ENCODE measurements at places on chromosomes 16 and 17.

- no peak for DNase-seq
Measured at GRCh38 chr17:6276711-6277110, 158.2 kb downstream of the AIPL1 start.

GRCh38 chr17:41065829-41066624 lies at the start of gene KRTAP2-4:
TSS of gene KRTAP2-4 (minus strand) at chr17:41065879. CDS start at chr17:41065845, 34 bp downstream.
- DNase-seq, result no peak

GRCh38 chr17:68437979-68438822 lies 19.1 kb downstream of the WIPI1 start:
- no peak for DNase-seq

- DNase-seq, result no peak
Measured at GRCh38 chr17:3914312-3914670, 2.0 kb downstream of the P2RX1 start.

DNA sequence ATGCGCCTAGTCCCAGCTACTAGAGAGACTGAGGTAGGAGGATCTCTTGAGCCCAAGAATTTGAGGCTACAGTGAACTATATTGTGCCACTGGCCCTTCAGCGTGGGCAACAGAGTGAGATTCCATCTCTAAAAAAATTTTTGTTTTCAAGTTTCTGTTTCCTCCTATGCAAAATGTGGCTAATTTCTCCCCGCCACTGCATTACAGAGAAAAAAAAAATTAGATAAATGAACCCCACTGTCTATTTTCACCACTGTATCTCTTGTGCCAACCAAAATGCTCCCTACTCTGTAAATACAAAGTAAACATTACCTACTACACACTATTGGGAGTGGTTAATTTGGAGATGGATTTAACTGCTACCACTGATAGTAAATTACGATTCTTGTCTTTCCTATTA lies 2.0 kb downstream of the MARF1 start:
- DNase-seq, result no peak

GRCh38 chr17:29591737-29592608 lies 959 bp upstream of the ANKRD13B start:
- DNase-seq, result peak; percentile 95

GRCh38 chr16:5228369-5228768 lies 130.8 kb upstream of the EEF2KMT start:
- DNase-seq, result no peak

GRCh38 chr17:81294512-81295030 lies 536 bp downstream of the SLC38A10 start:
- no peak for DNase-seq

DNA sequence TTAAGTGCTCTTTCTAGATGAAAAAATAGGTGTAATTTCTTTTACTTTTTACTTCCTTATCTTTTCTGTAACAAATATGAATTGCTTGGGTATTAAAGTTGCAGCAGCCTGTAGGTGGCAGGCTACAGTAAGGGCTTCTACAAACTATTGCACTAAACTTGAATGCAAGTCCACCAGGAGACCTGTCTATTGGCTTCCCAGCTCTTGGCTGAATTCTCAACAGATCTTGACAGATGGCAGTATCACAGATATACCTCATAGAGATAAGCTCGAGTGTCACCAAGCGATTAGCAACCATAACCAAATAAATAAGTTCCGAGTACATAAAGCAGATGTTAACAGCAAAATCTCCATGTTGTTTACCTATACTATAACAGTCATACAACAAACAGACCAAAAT lies 5.9 kb downstream of the BBS2 start:
- peak; percentile 34 for DNase-seq

- DNase-seq, result peak; percentile 91
Measured at GRCh38 chr17:28227316-28228108, 91.5 kb upstream of the TMEM97 start.

DNA sequence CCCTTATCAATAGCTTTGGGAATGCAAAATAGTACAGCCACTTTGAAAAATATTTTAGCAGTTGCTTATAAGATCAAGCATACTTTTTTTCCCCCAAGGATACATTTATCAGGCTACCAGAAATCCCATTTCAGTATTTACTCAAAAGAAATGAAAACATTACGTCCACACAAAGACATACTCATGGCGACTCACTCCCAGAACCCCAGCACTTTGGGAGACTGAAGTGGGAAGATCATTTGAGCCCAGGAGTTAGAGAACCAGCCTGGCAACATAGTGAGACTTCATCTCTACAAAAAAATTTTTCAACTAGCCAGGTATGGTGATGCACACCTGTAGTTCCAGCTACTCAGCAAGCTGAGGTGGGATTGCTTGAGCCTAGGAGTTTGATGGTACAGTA lies 5.9 kb downstream of the SKA2 start:
- DNase-seq, result no peak

DNA sequence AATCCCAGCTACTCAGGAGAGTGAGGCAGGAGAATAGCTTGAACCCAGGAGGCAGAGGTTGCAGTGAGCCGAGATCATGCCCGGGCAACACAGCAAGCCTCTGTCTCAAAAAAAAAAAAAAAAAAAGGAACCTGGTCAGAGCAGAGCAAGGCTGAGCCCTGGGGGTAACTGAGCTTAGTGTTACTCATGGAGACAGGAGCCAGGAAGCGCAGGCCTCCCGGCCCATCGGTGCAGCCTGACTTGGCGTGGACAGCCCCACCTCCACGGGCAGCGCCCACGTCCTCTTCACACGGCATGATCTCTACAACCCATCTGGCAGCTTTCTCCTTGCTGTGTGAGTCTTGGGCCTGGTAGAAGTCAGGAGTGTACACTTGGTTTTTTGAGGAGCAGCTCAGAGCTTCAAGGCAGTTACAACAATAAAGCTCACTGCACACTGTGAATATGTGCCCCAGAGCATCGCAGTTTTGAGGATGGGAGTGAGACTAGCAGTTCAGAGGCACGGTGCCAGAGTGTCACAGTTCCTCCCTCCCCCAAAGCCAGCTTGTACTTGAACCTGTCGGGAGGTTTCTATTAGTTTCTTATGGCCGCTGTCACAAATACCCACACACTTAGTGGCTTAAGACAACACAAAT lies 129.9 kb downstream of the RAP1GAP2 start:
- no peak for DNase-seq

DNA sequence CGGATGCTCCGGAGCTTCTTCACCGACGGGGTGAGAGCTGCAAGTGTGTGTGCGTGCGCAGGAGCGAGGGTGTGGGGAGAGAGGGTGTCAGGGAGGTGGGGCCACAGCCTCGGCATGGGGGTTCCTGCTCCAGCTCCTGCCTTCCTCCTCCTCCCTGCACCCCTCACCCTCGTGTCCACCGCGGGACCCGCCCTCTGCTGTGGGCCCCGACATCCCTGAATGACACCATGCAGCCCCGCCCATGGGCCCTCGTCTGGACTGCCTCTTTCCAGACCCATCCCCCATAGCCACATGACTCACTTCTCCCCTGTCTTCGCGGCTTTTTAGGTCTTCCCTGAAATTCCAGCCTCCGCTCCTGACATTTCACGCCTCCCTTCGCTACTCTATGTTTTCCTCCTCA lies 41.6 kb downstream of the ARHGAP23 start:
- DNase-seq, result no peak

- peak; percentile 26 for DNase-seq
Measured at GRCh38 chr16:28321700-28322411, 29.5 kb downstream of the SBK1 start.

DNA sequence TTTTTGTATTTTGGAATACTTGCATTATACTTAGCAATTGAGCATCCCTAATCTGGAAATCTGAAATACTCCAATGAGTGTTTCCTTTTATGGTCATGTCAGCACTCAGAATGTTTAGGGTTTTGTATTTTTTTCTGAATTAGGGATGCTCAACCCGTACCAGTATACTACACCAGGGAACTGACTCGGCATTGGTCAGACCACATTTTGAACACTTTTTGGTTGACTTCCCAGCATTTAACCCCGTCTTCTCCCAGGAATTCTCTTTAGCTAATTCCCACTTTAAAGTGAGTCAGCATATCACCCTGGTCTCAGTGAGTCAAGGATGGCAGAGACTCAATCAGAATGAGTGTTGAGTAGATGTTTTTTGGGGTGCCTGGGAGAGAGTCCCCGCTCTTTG lies 177.9 kb downstream of the SPECC1 start:
- no peak for DNase-seq

DNA sequence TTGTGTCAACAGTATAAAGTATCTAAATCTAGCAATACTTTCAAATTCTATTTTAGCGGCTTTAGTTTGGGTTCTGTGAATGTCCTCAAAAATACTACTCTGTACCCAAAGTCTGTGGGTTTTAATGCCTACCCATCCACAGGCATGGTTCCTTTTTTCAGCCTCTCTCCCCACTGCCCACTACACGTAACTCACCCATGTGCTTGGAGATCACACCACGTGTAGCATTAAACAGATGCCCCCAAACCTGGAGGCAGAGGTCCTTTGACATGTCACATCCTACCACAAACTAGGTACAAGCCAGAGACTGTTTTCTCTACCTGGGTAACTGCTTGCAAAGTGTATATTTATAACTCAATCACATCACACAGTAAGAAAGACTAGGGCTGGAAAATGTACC lies 5.4 kb downstream of the DYNC1LI2 start:
- DNase-seq, result no peak

GRCh38 chr16:57810197-57811031 lies 8.1 kb upstream of the KIFC3 start:
- DNase-seq, result no peak

DNA sequence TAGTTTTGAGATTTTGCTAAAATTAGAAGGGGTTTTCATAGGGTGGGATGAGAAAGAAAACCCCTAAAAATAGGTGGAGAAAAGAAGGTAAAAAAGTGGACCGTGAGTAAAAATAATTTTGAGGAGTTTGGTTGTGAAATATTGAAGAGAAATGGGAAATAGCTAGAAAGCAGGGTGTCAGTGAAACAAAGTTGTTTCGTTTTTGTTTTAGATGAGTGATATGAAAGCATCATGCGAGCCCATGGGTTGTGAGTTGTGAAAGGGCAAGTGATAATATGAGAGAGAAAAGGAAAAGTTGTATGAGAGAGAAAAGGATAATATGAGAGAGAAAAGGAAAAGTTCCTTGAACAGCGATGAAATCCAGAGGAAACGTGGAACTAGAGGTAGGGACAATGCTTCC lies 7.3 kb upstream of the SMIM36 start:
- DNase-seq, result no peak

GRCh38 chr17:76107509-76107908 lies 3.9 kb upstream of the EXOC7 start:
- peak; percentile 39 for DNase-seq

GRCh38 chr16:8120001-8120400 lies 470.3 kb downstream of the TMEM114 start:
- DNase-seq, result no peak

GRCh38 chr16:2335286-2335895 lies 5.1 kb downstream of the ABCA3 start:
- DNase-seq, result no peak

DNA sequence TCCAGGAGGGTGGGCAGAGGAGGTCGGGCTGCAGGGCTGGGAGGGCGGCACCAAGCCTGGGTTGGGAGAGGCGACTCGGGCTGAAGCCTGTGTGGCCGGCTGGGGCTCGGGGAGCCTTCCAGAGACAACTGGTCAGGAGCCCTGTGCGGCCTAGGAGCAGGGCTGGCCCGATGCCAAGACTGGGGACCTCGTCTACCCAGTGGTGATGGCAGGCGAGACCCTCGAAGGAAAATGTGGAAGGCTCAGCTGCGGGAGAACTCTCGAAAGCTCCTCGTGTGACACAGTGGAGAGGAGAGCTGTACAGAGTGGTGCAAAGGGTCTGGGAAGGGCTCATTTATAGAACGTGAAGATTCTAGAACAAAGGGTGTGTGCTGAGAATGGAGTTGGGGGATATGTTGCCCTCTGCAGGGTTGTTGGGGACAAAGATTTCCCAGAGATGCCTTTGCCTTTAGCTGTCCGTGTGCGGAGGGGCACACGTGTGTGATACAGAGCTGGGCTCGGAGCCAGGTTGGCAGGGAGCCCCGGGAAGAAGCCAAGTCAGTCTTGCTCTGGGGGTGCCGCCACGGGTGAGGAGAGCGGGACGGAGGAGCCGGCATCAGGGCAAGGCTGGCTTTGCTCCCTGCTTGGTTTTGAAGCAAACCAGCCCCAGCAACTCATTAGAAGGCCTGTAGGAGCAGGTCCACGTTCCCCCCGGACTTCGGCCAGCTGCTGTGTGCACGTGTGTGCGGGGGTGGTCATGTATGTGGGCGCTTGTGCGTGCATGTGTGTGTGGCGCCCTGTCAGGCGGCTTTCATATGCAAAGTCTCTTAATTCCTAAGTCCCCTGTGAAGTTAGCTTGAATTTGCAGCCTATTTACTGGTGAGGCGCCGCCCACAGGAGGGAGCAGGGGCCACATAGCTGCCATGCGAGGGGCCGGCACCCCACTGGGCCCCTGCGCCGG lies 132.4 kb upstream of the CHMP6 start:
- DNase-seq, result no peak

DNA sequence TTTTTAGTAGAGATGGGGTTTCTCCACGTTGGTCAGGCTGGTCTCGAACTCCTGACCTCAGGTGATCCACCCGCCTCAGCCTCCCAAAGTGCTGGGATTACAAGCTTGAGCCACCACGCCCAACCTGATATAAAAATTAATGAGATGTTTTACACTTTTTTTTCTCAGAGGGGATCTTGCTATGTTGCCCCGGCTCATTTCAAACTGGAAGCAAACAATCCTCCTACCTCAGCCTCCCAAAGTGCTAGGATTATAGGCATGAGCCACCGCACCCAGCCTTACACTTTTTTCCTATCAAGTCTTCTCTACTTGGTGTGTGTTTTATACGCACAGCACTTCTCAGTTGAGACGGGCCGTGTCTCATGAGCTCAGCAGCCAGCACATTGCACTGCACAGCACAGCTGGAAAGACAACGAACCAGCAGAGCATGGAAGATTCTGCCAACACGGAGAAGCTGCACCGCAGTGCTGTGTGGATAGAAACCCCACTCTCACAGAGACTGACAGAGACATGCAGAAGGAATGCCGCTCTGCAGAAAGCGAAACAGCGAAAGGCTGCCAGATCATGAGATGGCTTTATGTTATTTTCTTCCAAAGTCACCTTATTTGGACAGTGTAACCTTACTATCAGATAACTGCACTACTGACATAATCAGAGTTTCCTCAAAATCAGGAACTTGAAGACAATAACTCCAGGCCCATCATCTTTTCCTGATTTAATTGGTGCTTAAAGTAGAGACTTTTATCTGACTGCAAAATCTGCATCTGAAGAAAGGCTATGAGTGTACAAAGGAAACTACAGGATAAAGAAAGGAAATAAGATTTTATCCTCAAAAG lies 6.5 kb upstream of the QRICH2 start:
- no peak for DNase-seq

- no peak for DNase-seq
Measured at GRCh38 chr16:28311913-28312312, 19.6 kb downstream of the SBK1 start.

- no peak for DNase-seq
Measured at GRCh38 chr16:30117768-30118167, 4.4 kb upstream of the GDPD3 start.
